ENCODE measurements at places on chromosomes 7 and 10. TPM values are rescaled to one million over a fixed set of nuclear protein-coding genes. Genes with fewer than 3 reads are reported as not detected.

Gene FGF8
- not detected for total RNA-seq

Gene SEMA3C
- total RNA-seq = 93.6 TPM

Gene ADRA2A
- 187 TPM for total RNA-seq

DNA sequence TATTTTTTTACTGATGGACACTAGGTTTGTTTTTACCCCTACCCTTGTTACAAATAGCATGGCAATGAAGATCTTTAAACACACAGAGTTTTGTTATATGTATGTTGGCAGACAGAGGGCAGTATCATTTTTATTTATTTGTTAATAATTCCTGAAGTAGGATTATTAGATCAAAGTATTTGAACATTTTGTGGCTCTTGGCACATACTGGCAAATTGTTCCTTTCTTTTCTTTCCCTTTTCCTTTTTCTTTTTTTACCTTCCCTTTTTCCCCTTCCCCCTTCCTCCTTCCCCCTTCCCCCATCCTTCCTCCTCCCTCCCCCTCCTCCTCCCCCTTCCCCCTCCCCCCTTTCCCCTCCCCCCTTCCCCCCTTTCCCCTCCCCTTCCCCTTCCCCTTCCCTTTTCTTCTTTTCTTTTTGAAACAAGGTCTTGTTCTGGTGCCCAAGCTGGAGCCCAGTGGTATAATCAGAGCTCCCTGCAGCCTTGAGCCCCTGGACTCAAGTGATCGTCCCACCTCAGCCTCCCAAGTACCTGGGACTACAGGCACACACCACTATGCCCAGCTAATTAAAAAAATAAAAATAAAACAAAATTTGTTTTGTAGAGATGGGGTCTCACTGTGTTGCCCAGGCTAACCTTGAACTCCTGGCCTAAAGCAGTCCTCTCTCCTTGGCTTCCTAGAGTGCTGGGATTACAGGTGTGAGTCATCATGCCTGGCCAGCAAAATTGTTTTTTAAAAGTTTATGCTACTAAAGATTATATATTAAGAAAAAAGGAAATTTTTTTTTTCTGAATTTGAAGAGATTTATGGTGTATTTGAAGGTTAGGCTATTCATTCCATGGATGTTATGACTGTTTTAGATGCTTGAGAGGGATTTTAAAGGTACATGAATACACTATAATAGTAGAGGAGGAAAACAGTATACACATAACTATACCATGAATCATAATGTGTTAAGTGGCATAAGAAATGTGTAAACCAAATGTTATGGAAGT is 39.3 kb downstream of the SEPTIN7 start:
- DNase-seq = no peak
